ENCODE measurements at places on chromosomes 4 and X.

DNA sequence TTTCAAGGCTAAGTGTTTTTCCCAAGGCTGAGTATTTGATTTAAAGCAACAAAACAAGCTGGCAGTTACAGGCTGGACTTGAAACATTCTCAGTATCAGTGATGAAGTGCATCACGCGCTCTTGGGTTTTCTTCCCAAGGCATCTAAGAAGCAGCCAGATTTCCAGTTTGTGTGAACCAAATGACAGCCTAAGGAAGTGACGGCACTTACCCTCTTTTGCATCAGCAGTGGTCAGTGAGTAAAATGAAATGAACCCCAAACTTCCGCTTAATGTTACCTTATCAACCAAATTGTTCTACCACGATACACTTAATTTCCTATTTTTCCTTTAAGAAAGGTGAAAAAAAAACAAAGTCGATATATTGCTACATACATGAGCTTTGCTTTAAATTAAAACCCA lies 15.8 kb upstream of the GYPE start:
- no peaks in the 10 kb centered on the region for H3K36me3 ChIP-seq
- no peak overlapping the region for H3K27ac ChIP-seq
- no peak overlapping the region for H3K4me3 ChIP-seq
- no peaks in the 10 kb centered on the region for H3K4me1 ChIP-seq

DNA sequence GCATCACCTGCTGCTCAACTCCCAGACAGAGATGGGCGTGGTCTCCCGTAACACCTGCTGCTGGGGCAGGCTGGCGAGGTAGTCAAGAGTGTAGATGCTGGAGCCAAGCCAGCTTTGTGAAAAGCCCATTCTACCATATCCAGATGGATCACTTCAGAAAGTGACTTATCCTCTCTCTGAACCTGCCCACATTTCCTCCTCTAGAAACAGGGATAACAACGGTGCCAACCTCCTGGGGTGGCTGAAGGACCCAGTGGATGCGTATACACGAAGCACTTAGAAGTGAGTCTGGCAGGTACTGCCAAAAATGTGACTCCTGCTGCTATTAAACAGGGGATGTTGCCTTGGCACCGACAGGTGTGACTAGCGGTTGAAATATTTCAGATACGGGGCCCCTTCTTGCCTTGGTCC lies 95.8 kb downstream of the SORBS2 start:
- no peaks in the 10 kb centered on the region for H3K27me3 ChIP-seq
- peaks cover 4% of the 10 kb centered on the region for H3K36me3 ChIP-seq
- DNase-seq = no peak

- no peaks in the 10 kb centered on the region for H3K36me3 ChIP-seq
- no peak for DNase-seq
- no peak overlapping the region for H3K27ac ChIP-seq
- H3K4me3 ChIP-seq = no peak overlapping the region
- H3K27me3 ChIP-seq = no peaks in the 10 kb centered on the region
- no peaks in the 10 kb centered on the region for H3K4me1 ChIP-seq
Observed at GRCh38 chrX:65586491-65586890, 51.9 kb upstream of the LAS1L start.

- H3K4me3 ChIP-seq = no peak overlapping the region
- no peaks in the 10 kb centered on the region for H3K4me1 ChIP-seq
- peaks cover 2% of the 10 kb centered on the region for H3K36me3 ChIP-seq
- DNase-seq = no peak
Observed at GRCh38 chr4:109990261-109991257, 77.9 kb downstream of the EGF start.

- peaks cover 15% of the 10 kb centered on the region for H3K4me1 ChIP-seq
- no peak overlapping the region for H3K4me3 ChIP-seq
- H3K36me3 ChIP-seq = no peaks in the 10 kb centered on the region
- no peaks in the 10 kb centered on the region for H3K27me3 ChIP-seq
- DNase-seq = no peak
- no peak overlapping the region for H3K27ac ChIP-seq
Observed at GRCh38 chr4:139761461-139761860, 95.8 kb downstream of the MGST2 start.

DNA sequence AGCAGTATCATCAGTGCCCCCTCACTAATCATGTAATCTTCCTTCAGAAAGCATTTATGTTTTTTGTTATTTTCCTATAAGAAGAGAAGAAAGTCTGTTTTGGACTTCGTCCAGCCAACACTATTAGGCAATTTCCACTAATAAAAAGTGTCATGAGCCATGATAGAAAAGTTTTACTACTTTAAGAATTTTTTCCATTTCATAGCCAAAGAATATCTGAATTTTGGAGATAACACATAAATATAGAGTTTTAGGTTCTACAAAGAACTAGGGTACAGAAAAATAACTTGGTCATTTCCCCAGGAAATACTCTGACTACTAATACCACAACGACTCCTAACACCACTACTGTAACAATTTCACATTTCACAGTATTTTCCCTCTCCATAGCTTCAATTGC lies 41.8 kb upstream of the VEGFC start:
- no peaks in the 10 kb centered on the region for H3K36me3 ChIP-seq
- no peak overlapping the region for H3K4me3 ChIP-seq
- no peaks in the 10 kb centered on the region for H3K4me1 ChIP-seq
- no peak for DNase-seq

DNA sequence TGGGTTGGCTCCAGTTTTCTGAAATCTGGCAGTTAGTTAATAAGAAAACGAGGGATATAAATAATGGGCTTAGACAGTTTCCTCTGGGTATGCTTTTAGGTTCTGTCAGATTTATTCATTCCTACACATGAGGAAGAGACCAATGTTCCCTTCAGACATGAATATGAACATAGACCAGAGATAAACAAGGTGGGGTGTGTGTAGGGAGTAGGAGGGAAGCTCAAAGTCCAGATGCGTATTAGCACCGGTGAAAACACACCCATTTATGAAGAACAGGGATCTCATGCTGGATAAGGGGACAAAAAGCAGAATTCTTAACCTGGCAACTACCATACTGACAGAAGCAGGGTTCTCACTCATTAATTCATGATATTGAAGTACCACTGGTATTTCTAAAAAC lies 223.0 kb downstream of the SOWAHB start:
- peaks cover 11% of the 10 kb centered on the region for H3K36me3 ChIP-seq
- no peaks in the 10 kb centered on the region for H3K27me3 ChIP-seq
- H3K4me1 ChIP-seq = no peaks in the 10 kb centered on the region
- no peak overlapping the region for H3K4me3 ChIP-seq
- no peak for DNase-seq

- H3K36me3 ChIP-seq = no peaks in the 10 kb centered on the region
- H3K27ac ChIP-seq = no peak overlapping the region
- no peaks in the 10 kb centered on the region for H3K27me3 ChIP-seq
- DNase-seq = no peak
- H3K4me1 ChIP-seq = peaks cover 6% of the 10 kb centered on the region
Observed at GRCh38 chrX:109622270-109622669, 2.7 kb downstream of the KCNE5 start.

- H3K4me3 ChIP-seq = no peak overlapping the region
- H3K36me3 ChIP-seq = no peaks in the 10 kb centered on the region
- no peaks in the 10 kb centered on the region for H3K4me1 ChIP-seq
Observed at GRCh38 chrX:78452356-78452755, 124.9 kb upstream of the CYSLTR1 start.

DNA sequence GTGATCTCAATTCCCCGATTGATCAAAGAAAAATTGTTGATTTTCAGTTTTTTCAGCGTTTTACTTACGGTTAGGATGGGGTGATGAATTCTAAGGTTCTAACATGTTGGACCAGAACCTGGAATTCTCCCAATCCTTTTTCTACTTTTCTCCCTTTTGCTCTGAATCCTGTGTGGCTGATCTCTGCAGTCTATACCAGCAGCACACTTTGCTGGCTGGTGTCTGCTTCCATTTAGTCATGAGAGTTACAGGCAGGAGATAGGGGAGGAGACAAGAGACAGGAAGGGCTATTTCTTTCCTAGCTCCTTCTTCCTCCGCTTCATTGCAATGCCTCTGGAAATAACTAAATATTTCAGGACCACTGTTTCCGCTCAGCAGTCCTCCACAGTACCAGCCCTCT lies 623.9 kb downstream of the CENPC start:
- H3K4me1 ChIP-seq = no peaks in the 10 kb centered on the region
- H3K36me3 ChIP-seq = no peaks in the 10 kb centered on the region
- no peak overlapping the region for H3K27ac ChIP-seq
- no peaks in the 10 kb centered on the region for H3K27me3 ChIP-seq
- no peak overlapping the region for H3K4me3 ChIP-seq

All from neuronal stem cell (in vitro differentiated cells).